ENCODE measurements at places on chromosomes 12 and 14. TPM values are rescaled to one million over a fixed set of nuclear protein-coding genes. Genes with fewer than 3 reads are reported as not detected.

DNA sequence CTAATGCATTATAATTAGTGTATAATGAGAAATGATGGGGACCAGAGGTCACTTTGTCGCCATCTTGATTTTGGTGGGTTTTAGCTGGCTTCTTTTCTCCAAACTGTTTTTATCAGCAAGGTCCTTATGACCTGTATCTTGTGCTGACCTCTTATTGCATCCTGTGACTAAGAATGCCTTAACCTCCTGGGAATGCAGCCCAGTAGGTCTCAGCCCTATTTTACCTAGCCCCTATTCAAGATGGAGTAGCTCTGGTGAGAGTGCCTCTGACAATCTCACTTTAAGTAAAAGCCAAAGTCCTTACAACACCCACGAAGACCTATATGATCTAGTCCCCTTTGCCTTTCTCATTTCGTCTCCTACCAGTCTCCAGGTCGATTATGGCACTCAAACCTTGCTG is 28.3 kb upstream of the STRAP start:
- H3K36me3 ChIP-seq, result no peaks in the 10 kb centered on the region
- no peak overlapping the region for H3K27ac ChIP-seq
- H3K4me1 ChIP-seq, result no peaks in the 10 kb centered on the region
- H3K27me3 ChIP-seq, result peaks cover 19% of the 10 kb centered on the region
- no peak for DNase-seq
- H3K4me3 ChIP-seq, result no peak overlapping the region

DNA sequence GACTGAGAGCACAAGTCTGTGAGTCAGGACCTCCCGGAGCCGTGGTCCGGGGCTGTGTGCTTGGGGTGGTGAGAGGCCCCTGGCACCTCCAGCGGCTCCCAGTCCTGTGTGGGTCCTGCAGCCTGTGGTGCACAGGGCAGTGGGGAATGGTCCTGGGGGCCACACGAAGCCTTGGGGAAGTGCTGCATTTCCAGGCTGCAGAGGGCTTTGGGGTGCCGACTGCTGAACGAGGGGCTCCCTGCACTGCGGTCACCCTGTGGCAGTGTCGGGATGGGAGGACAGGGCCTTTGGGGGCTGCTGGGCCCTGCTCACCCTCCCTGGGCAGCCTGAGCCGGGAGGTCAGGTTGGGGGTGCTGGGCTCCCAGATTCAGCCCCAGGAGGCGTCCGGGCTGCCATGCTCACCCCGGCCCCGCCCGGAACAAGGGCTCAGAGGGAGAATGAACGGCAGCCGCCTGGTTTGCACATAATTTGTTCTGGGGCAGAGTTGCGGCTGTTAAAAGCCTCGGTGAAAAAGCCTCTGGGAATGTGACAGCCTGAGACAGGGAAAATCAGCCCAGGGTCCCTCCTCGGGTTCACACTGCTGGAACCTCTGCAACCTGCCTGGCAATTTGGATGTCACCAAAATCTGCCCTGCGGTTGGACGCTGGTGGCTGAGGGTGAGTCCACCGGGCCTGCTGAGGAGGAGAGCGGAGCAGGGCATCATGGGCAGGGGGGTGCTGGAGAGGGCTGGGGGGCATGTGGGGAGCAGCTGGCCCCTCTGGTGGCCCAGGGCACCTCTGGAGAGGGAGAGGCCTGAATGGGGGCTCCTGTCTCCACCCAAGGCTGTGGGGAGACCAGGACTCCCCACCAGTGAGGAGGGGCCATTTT is 109.2 kb downstream of the KIF26A start:
- no peak overlapping the region for H3K4me3 ChIP-seq
- no peaks in the 10 kb centered on the region for H3K4me1 ChIP-seq
- peaks cover 2% of the 10 kb centered on the region for H3K36me3 ChIP-seq
- no peak overlapping the region for H3K27ac ChIP-seq
- no peak for DNase-seq

- no peak for DNase-seq
- H3K27me3 ChIP-seq, result no peaks in the 10 kb centered on the region
- H3K4me3 ChIP-seq, result no peak overlapping the region
- H3K36me3 ChIP-seq, result peaks cover 14% of the 10 kb centered on the region
- no peaks in the 10 kb centered on the region for H3K4me1 ChIP-seq
These were observed 62.6 kb downstream of the ANO6 start for GRCh38 chr12:45278447-45278846.

The GLIPR1L1 gene
- total RNA-seq, result not detected

The NFATC4 gene
- 1.3 TPM for total RNA-seq

The WDHD1 gene
- 57.7 TPM for total RNA-seq

Measured in activated CD8-positive, alpha-beta memory T cell treated with anti-CD3 and anti-CD28 coated beads, Interleukin-2, amount 10 ng/mL, durations not matched to agents 7 days and 5 days (primary cell).